ENCODE measurements at places on chromosomes 2 and 18.

GRCh38 chr18:23859466-23860336, 154.9 kb upstream of the TTC39C start:
- DNase-seq, result no peak

DNA sequence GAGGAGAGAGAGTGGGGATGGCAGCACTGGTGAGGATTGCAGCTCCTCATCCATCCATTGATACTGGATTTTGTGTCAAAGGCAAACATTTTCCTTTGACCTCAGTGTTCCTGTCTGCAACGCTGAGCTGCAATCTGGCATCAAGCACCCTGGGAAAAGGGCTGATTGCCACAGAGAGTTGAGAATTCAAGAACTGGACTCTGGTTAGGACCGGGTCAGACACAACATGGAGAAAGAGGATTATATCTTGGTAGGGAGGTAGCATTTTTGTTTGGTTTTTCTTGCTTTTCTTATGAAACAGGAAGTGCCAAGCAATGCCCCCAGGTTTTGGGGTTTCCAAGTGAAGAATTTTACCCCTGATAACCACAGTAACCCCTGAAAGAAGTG, 81.9 kb upstream of the PKDCC start:
- DNase-seq, result no peak

- DNase-seq, result no peak
These were observed 60.5 kb downstream of the KLHL29 start for GRCh38 chr2:23445450-23445868.

GRCh38 chr2:176582990-176583481, 313.8 kb downstream of the MTX2 start:
- DNase-seq, result no peak

- DNase-seq, result no peak
These were observed 128.9 kb upstream of the HS6ST1 start for GRCh38 chr2:128447538-128447995.

DNA sequence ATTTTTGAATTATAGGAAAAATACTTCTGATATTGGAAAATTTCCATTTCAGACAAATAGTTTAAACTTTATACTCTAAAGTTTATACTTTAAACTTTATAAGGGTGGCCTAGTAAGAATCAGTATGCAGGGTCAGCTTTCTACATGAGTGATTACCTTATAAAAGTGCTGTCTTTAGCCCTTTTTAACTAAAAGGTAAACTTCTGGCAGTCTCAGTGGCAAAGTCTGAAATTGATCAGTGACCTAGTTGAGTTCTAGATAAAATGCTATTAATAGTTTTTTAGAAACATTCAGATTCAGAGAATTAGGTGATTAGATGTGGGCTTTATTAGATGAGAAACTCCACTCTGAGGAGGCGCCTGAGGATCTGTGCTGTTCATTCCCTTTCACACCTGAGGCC, 15.5 kb downstream of the GORASP2 start:
- no peak for DNase-seq

GRCh38 chr2:121211689-121212151, 73.3 kb downstream of the TFCP2L1 start:
- DNase-seq, result no peak

DNA sequence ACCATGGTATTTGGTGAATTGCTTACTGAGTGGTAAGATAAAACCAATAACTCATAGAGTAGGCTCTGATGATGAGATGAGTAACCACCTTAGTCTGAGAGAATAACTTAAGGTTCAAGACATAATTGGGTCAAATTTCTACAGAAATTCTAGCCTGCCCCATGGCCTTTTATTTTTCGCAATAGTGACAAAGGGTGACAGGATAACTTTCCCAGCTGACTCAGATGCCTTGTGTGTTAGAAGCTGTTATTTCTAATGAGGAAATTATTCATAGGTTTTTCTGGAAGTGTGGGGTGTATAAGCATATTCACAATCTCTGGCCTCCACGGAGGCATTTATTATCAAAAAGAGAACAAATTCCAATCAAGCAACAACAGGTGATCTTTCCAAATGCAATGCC, 159.0 kb downstream of the NUP35 start:
- DNase-seq, result no peak
